ENCODE measurements at places on chromosomes 1 and 21.

GRCh38 chr1:1013922-1014648 is 788 bp downstream of the ISG15 start:
- no peak for DNase-seq

GRCh38 chr1:176773038-176773437 is 310.1 kb downstream of the PAPPA2 start:
- no peak for DNase-seq

- DNase-seq = no peak
These were observed 35.4 kb downstream of the PTPRU start for GRCh38 chr1:29271724-29272123.

GRCh38 chr21:35150562-35151226 is 101.6 kb upstream of the RUNX1 start:
- no peak for DNase-seq

DNA sequence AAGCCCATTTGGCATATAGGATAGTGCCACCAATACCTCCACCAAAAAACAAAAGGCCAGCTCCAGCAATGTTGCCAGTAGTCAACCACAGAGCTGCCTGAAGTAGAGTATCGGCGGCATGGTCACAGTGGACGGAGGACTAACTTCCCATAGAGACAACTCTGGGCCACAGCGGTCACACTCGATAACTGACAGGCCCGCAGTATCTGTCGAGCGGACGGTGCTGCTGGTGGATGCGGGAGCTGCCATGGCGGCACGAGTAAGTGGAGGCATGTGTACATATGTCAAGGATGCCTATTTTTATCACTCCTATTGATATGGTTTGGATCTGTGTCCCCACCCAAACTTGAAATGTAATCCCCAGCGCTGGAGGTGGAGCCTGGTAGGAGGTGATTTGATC is 4.1 kb downstream of the KRTAP12-1 start:
- DNase-seq = no peak

DNA sequence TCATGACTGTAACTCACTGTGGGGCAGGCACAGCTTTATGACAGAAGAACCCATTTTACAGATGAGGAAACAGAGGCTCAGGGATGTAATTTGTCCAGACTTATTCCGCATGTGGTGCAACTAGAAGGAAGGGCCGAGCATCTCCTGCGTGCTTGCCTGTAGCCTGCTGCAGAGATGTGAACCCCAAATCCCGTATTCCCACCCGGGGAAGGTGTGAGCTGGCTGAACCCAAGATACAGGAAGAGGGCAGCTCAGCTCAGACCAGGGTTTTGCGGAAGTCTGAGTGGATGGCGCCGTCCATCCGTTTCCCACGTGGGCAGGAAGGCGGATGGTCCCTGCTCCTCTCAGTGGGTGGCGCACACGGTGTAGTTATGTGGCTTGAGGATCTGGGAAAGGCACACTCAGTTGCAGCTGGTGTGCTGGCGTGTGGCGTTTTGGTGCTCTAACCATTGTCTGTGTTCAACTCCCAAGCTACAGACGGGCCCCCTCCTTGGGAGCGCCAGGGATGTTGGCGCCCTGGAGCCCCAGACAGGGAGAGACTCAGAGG is 1.2 kb downstream of the CROCC start:
- DNase-seq = no peak

GRCh38 chr1:43441894-43442637 is 11.7 kb downstream of the HYI start:
- DNase-seq = peak; percentile 59

GRCh38 chr1:58779059-58779754 is 4.6 kb downstream of the JUN start:
- no peak for DNase-seq

DNA sequence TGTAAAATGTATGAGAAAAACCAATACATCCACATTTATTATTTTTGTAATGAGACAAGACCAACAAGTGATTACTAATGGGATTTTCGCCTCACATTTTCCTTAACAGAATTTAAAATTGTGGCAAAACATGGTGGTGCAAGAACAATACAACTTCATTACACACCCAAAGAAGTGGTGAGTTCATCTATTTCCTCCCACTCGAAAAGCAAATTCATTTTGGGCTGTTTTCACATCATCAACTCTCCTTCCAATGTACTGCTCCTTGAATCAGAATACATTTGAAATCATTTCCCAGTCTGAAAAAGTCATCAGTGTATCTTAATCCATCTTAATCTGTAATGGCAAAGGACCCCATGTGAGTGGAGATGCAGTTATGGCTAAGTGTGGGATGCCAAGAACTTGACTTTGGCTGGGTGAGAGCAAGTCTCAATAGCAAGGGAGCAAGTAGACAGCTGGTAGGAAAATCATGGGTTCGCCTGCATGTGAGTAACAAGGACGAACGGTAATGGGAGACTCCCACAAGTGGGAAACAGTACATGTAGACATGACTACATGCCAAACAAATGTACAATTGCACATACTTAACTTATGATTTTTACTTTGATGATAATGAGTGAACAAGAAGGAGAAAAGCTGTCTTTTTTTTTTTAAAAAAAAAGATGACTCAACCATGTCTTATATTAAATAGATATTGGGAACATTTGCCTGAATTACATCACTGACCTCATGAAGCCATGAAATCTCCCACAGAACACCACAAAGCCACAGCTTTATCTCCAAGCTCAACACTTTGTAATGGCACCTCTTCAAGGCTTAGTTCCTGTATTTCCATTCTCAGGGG is 46.0 kb downstream of the RUNX1 start:
- no peak for DNase-seq

DNA sequence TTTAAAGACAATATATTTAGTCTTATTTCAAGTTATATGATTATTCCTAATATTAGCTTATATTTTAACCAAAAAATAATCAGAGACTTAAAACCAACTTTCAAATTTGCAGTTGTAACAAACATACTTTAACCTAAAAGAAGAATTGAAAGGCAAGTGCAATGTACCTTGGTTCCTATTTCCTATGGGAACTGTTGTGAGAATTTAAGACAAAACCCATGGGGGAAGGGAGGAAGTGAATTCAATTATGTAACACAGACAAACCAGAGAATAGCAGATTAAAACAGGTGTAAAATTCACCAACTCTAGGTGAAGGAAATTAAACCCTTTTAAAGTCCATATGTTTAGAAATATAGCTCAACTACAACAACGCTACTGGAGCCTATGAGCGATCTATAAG is 22.6 kb upstream of the CR2 start:
- DNase-seq = no peak

- DNase-seq = no peak
These were observed 560.2 kb upstream of the ZRANB2 start for GRCh38 chr1:71640998-71641397.

- DNase-seq = no peak
These were observed 776 bp upstream of the TNFRSF9 start for GRCh38 chr1:7941437-7941793.

GRCh38 chr1:22210176-22210575 is 67.3 kb upstream of the WNT4 start:
- no peak for DNase-seq

DNA sequence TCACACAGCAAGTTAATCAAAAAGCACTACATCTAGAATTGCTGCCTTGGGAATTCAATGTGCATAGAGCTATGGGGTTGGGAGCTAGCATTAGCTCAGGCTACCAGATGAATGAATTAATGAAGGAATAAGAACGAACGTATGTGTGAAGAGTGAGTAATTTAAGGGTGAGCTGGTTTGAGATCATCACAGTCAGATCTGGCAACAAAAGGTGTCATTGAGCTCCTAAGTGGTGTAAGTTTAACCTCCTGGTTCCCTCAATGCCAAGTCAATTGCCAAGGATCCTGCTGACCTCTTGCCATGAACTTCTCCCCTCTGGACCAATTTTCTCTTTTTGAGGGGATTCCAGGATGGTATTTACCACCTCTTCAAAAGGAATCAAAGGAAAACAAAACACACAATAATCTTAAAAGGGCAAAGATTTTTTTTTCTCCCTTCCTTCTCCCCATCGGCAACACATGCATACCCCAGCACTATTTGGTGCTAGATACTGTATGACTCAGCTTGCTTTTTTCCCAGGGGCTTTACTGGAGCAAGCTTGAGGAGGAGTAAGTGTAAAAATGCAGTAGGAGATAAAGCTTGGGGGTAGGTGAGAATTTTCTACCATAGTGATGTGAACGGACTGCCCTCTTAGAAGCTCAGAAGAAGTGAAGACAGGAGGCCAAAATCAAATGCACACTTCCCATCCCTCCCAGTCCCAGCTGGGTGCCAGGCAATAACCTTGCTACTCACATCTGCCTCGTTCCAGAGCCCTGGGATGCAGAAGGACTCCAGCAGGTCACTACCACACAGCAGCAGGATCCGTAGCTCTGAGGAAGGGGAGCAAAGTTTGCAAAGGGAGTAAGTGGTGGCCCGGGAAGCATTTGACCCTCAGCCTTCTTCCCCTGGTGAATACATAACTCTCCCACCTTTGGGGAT is 92.0 kb downstream of the LAMC2 start:
- DNase-seq = no peak

DNA sequence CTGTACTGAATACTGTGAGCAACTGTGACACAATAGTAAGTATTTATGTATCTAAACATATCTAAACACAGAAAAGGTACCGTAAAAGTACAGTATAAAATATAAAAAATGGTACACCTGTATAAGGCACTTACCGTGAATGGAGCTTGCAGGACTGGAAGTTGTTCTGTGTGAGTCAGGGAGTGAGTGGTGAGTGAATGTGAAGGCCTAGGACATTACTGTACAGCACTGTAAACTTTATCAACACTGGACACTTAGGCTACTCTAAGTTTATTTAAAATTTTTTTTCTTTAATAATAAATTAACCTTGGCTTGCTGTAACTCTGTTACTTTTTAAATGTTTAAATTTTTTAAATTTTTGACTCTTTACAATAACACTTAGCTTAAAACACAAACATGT is 24.5 kb upstream of the SHCBP1L start:
- DNase-seq = no peak

DNA sequence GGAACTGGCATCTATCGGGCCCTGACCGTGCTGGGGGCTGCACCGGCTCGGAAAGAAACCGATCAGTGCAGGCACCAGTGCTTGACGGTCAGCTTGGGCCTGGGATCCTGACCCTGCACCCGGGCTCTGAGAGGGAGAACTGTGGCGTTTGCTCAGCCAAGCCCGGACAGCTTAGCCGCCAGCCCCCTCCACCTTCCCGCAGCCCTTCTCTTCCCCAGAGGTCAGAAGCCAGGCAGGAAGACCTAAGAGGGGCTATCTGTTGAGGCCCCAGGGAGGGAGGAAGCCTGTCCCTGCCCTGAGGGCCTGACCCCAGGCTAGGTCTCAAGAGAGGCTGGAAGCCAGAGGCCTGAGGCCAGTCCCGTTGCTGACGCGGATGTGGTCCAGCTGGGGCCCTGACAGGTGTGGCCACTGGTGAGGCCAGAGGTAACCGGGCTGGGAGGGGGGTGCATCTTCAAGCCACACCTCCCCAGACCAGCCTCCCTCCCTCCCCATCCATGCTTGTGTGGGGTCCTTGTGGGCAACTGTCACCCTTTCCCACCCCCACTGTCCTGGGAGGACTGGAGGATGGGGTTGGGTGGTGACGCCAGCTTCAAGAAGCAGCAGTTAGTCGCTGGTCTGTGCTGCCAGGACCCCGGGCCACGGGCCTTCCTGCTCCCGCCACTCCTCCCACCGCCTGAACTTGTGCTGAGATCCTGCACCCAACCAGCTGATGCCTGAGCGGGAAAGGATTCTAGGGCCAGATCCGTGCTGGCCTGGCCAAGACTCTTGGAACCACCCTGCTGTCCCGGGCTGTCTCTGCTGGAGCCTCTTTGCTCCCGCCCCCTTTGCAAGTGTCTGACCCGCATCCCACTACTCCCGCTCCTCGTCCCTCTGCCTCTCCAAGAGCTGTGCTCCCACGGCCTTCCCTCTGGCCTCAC is 2.6 kb upstream of the DVL1 start:
- DNase-seq = no peak

DNA sequence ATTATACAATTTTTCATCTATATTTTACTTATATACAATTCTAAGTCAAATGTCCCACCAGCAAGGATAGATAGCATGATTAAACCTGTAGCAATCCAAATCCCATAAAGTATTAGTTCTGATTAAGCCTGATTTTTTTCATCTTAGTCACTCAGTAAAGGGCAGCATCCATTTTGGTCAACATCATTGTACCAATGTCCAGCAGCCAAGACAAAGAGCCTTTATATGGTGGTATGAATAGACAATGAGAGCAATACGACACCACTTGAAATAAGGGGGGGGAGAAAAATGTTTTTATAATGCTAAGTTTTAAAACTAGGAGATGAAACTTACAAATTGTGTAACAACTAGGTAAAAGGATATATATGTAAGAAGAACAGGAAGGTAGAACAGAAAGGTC is 7.4 kb downstream of the ZNF644 start:
- no peak for DNase-seq

- DNase-seq = no peak
These were observed 19.8 kb downstream of the FAF1 start for GRCh38 chr1:50940291-50940690.

GRCh38 chr1:154306151-154306550 is 14.7 kb upstream of the AQP10 start:
- no peak for DNase-seq

- DNase-seq = no peak
These were observed 14.3 kb downstream of the RRP15 start for GRCh38 chr1:218299416-218299815.

- DNase-seq = no peak
These were observed 81.8 kb downstream of the NOTCH2 start for GRCh38 chr1:119987686-119988085.

GRCh38 chr1:24236789-24237371 is 49.8 kb upstream of the IFNLR1 start:
- DNase-seq = no peak

DNA sequence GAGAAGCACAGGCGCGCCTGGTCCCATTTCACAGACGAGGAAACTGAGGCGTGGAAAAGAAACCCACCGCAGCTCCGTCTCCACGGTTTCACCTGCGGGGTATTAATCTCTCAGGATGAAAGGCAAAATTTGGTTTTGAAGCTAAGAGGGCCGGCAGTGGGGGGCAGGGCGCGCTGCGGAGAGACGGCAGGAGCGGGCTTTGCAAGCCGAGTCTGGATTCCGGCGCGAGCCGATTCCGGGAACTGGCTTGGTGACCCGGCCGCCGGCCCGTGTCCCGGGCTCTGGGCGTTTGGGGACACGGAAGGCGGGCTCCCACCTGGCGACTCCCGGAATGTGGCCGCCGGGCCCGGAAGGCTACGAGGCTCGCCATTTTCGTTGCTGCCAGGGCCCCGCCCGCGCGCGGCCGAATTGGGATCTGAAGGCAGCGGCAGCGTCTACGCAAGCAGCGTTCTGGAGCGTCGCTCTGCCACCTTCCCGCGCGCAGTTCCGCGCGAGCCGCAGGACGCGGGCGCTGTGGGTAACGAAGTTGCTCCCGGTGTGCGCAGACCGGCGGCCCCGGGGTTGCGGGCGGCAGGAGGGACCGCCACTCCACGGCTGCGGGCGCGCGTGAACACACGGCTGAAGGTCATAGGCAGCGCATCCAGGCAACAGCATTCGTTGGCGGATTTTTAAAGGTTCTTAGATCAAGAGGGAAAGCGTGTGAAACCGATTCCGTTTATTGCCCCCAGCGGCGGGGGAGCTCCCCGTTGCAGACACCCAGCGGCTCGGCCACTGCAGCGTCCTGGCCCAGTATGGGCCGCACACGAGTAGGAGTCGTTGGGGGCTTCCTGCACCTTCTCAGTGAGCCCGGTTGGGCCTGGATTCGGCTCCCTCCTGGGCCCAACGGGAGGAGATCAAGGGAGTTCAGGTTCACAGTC is 5.4 kb upstream of the PRDM16 start:
- DNase-seq = peak; percentile 68

- DNase-seq = no peak
These were observed 25.0 kb downstream of the PRMT2 start for GRCh38 chr21:46660505-46660904.

GRCh38 chr1:180382326-180383115 is 119.9 kb downstream of the ACBD6 start:
- DNase-seq = no peak

All from coronary artery (tissue), 2 donors.